Amniotic stem cell (primary cell): ENCODE measurements at places on chromosomes 16 and 17.

DNA sequence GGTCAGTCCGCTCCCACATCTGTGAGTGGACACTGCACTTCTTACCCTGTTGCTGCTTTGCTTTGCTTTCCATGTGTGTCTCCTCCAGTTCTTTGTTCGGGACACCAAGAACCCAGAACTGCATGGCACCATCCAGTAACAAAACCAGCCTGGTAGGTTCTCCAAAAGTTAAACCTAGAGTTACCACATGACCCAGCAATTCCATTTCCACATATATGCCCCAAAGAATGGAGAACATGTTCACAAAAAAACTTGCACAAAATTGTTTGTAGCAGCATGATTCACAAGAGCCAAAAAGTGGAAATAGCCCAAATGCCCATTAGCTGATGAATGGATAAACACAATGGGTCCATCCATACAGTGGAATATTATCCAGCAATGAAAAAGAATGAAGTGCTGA lies 10.3 kb upstream of the CCL22 start:
- DNase-seq = no peak

- DNase-seq = no peak
These were observed 190.9 kb downstream of the RAB11FIP4 start for GRCh38 chr17:31582151-31582907.

DNA sequence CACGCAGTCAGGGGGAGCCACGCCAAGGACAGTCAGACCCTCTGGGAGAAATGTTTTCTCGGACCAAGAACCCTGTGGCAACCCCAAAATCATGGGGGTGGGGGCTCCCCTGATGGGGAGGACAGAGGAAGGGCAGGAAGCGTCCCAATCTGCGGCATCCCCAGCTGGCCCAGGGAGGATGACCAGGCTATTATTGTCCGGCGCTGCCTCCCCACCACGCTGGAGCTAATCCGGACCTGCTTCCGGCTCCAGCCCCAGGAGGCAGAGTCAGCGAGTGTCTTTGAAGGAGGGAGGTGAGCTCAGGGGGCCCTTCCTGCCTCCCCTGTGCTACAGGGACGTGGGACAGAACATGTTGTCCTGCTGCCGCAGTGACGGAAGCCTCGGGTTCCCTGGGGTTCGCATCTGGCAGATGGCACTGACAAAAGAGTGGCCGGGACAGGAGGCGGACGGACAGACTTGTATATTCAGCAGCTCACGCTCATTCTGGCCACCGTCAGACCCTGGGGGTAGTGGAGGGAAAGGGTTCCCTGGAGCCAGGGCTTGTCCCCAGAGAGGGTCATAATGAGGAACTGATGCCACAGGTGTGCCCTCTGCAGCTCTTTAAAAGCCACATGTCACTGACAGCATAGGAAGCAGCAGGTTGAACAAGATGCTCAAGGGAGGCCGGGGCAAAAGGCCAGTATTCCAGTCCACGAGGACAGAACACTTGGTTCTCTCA lies 54.3 kb upstream of the CDC42EP4 start:
- DNase-seq = no peak

DNA sequence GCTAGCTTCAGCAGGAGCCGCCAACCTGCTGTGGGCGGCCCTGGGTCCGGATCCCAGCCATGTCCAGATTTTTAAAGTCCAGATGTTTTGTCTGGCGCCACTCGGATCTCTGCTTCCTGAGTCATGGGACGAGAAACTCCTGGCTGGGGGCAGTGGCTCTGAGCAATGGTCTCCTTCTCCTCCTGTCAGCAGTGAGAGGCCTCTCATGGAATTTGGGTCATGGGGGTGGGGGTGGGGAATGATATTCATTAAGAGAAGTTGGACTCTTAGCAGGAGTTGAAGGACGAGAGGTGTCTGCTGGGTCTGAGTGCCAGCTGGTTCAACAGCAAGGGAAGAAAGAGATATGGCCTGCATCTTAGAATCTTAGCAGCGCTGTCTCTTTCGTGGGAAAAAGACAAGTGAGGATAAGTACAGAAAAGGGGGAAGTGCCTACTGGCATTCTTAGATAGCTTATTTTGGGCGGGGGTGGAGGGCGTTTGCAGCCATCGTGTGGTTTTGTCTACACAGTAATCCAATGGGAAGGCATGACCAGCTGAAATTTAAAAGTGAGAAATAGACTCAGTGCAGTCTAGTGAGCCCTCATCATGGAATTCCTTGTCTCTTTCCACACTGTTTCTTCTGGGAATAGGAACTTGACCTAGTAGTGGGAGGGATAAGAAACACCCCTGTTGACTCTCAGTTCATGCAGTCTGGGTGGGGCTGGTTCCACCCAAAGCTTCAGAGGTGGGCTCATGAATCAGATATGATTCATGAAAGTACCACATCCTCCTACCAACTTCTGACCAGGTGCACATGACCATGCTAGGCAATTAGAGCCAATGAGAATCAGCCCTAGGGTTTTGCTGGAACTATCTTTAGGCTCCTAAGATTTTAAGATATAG lies 80.5 kb downstream of the MYH13 start:
- no peak for DNase-seq

- peak; percentile 77 for DNase-seq
These were observed 20.4 kb upstream of the BEAN1 start for GRCh38 chr16:66406534-66407221.

GRCh38 chr16:27224271-27224737 lies 21.0 kb downstream of the KDM8 start:
- no peak for DNase-seq

DNA sequence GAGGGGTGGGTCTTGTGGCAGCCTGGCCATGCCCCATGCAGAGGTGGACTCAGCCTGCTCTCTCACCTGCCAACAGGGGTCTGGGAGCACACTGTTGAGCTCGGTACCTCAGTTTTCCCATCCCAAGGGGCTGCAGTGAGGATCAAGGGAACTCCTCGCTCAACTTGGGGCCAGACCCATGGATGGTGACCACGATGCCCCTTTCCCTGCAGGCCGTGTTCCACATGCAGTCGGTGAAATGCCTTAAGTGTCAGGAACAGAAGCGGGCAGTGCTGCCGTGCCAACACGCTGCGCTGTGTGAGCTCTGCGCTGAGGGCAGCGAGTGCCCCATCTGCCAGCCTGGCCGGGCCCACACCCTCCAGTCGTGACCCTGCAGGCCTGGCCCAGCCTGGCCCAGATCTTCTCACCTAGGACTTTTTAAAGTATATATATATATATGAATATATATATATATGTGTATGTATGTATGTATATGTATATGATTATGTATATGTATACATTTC lies 20.1 kb downstream of the UNC13D start:
- DNase-seq = no peak

- no peak for DNase-seq
These were observed 855 bp downstream of the TUFM start for GRCh38 chr16:28845293-28845692.

- no peak for DNase-seq
These were observed 68.8 kb upstream of the FBXO47 start for GRCh38 chr17:39036009-39036408.

DNA sequence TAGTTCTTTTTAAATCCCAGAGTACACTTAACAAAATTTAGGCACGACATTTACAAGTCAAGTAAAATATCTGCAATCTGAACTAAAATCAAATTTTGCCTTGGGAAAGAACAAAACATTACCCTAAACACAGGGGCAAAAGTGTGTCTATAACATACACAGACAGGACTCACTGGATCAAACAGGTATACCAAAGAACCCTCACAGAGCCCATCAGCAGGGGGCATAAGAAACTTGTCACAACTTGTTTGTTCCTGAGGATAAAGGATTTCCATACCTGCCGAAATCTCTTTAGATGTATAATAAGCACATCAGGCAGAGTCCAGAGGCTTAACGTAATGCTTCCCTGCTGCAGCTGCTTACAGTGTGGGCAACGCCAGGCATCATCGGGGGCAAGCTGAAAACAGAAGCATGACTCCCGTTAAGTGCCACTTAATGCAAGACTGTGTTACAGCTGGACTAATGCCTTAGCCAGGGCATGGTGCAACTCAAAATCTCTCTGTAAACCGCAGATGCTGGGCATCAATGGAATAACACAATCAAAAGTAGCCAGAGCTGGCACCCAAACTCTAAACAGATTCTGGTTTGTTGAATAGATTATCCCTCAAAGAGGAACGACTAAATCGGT lies 67.0 kb downstream of the USP31 start:
- DNase-seq = no peak

- no peak for DNase-seq
These were observed 504 bp downstream of the ERBB2 start for GRCh38 chr17:39700148-39700987.

DNA sequence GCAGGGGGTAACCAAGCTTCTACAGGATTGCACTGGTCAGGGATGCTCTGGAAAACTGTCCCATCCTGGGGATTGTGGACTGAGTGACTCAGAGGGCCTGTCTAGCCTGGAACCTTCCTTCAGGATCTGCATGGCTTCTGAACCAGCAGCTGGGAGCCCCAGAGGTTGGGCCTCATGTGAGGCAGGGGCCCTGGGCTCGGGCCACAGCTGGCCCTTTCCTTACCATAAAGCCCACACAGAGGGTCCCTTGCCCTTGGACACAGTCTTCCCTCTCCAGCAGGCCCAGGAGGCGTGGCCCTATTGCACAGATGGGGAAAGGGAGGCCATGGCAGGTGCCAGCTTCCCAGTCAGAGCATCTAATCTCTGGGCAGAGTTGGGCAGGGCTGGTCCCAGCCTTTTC lies 30.5 kb downstream of the ADCY7 start:
- no peak for DNase-seq

GRCh38 chr16:83955218-83956130 lies 2.4 kb downstream of the OSGIN1 start:
- no peak for DNase-seq

DNA sequence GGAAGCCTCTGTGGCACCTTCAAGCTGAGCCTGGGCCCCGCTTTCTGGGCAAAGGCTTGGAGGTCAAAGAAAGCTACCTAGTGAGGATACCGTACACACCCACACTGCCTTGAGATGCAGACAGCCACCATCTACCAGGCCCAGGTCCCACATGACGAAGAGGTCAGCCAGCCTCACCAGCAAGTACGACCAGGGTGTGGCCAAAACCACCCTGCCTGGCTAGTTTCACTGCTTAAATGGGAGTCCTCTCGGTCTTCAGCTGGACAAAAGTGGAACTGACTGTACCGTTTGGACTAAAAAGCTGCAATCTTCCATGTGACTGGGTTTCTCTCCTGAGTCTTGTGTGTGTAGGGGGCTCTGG lies 21.6 kb downstream of the VASN start:
- no peak for DNase-seq

DNA sequence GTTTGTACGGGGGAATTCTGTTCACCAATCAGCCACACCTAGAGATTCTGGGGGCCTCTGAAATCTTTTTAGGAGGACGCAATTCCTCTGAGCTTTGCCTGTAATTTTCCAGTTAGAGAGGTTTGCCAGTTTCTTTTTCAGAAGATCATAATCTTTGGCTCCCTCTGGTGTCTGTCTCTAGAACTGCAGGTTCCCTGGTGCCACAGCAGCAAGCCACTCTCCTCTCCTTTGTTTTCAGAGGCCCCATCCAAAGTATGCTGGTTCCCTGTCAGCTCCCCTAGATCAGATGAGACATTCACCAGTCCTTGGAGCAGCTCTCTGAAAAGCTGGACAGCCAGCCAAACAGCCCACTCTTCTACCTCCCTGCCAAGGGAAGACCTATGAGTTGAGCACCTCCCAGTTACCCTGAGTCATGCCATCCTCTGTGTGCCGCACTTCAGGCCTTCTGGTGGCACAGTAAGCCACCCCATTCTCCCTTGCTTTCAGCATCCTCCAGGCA lies 36.1 kb downstream of the RNF112 start:
- DNase-seq = peak; percentile 25

DNA sequence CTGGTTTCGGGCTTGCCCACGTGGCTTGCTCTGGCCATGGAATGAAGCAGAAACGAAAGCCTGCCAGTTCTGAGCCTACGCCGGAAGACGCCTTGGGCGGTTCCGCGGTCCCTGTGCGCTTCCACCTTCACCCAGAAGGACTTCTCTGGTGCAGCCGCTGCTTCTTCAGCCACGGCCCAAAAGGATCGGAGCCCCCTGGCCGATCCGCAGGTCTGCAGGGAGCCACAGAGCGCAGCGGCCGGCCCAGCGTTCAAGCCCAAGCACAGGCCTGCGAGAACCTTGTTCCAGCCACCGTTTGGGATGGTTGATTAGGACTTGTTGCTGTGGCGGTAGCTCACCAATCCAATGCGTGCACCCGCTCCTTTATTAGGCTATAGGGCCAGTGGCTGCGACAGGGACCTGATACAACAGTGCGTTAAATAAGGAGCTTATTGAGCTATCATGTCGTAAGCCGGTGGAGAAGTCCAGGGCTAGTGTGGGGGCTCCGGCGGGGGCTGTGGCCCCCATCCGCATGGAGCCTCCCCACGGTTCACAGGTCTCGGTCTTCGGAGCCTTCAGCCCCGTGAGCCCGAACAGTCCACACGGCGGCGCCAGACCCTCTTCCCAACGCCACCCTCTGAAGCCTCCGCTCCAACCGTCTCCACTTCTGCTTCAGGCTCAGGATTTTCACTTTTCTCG lies 10.2 kb upstream of the MPP2 start:
- DNase-seq = no peak

- no peak for DNase-seq
These were observed 334.5 kb downstream of the SEC14L1 start for GRCh38 chr17:77475016-77475976.

DNA sequence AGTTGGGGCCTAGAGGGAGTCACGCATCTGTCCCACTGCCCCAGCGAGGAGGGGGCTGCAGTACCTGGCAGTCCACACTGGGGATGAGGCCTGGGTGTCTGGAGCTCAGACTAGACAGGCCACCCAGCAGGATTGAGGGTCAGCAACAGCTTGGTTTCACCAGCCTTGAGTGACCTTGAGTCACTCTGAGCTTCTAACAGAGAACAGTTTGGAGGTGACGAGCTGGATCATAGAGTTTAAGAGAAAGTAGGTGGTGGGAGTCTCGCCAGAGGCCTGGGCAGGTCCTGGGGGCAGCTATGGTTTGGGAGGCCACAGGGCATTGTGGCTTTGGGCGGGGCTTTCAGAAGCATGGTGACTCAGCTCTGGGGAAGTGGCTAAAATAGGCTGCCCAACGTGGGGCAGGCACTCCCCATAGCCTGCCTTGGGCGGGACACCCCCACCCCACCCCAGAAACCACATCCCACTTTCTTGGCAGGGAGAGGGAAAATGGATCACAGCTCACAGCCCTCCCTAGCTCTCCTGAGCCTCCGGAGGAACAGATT lies 20.5 kb downstream of the CDC42EP4 start:
- peak; percentile 70 for DNase-seq

- no peak for DNase-seq
These were observed 128.0 kb upstream of the SDK2 start for GRCh38 chr17:73772107-73772705.

DNA sequence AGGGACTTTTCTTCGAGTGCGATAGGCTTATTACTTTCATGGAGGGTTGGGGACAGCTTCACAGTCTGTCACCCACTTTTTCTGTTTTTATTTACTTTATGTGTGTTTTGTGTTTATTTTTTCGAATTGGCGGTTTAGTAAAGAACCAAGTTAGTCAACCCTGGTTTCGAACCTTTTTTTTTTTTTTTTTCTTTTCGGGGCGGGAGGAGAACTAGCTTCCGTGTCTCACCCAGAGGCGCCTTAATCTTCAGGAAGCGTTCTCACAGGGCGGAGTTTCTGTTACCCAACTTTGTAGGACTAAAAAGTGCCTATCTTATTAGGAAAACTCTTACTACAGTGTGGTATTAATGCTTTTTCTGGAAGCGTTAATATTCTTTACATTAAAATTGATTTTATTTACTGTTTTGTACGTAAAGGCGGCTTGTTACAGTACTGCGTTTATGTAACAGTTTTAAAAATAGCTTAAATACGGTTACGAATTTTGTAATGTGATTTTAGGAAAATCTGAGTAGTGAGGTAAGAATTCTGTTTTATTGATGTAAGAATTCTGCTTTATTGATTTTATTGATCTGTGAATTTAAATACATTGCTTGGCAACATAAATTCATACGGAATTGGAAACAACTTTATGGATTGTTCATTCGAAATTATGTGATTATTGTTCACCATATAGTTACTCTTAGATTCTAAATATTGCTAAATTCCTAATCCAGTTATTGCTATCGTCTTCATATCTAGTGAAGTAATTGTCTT lies 885 bp downstream of the ZNF207 start:
- peak; percentile 39 for DNase-seq
